ENCODE measurements at places on chromosomes 6 and 20.

GRCh38 chr6:169639653-169640278 lies 62.1 kb downstream of the WDR27 start:
- DNase-seq, result no peak

GRCh38 chr6:81999826-82000225 lies 247.3 kb upstream of the TENT5A start:
- no peak for DNase-seq

GRCh38 chr20:4726710-4727397 lies 5.1 kb downstream of the PRND start:
- no peak for DNase-seq

GRCh38 chr20:58840816-58841538 lies 9.7 kb downstream of the GNAS-AS1 start:
- DNase-seq, result no peak

GRCh38 chr20:54078296-54078984 lies 8.0 kb upstream of the BCAS1 start:
- DNase-seq, result no peak

- no peak for DNase-seq
Measured at GRCh38 chr6:116409756-116410155, 39.0 kb downstream of the DSE start.

DNA sequence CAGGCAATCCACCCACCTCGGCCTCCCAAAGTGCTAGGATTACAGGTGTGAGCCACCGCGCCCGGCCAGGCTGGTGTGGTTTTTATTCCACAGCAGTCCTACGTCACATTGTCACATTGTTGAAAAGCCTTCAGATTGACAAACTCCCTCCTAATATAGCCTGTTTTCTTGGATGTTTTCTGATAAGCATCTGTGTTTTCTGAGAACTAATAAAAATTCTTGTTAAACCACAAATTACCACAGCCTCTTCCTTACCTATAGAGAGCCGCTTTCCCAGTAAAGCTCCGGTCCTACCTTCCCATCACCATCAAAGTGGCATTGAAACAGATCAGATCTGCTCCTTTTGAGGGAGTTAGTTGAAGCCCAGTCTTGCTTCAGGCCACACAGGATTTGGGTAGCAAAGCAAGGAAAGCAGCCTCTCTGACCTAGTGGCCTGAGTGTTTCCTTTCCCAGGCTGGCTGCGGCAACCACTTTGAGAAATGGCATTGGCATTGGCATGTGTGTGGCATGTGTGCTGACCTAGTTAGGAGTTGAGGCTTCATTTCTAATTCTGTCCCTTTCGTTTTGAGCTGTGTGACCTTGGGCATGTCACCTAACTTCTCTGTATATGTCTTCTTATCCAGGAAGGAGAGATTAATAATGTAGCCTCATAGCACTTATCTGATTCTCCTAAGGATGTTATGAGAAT lies 1.7 kb upstream of the PKIG start:
- no peak for DNase-seq

All from HEK293T (cell line).